Small intestine (tissue), 16 donors: ENCODE measurements at places on chromosomes 1 and 21.

DNA sequence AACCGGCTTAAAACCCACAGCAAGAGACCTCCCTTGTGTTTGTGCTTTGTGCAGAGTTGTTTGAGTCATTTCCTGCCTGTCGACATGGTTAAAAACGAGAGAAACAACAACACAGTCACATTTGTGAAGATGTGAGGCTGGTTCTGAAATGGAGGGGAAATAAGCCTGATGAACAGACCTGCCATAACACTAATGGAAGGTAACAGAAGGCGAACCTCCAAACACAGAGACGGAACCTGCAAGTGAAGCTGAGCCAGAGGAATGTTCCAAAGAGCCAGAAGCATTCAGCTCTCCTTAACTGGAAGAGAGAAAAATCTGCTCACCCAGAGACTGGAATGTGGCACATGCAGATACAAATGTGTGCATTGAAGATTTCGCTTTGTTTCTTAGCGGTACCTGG is 53.2 kb upstream of the RAVER2 start:
- DNase-seq, result no peak

DNA sequence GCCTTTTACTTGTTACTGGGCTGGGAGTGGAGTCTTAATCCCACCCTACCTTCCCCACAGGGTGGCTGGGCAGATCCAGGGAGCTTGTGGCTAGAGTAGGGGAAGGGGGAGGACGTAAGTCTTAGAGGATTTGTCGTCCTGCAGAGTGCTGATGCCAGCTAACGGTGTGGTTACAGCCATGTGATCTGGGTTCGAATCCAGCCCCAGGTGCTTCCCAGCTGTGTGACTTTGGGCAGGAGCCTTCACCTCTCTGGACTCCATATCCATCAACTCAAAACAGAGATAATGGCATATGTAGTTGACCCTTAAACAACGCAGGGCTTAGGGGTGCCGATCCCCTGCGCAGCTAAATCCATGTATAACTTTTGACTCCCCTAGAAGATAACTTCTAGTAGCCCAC is 108.4 kb upstream of the TMEM51 start:
- no peak for DNase-seq

GRCh38 chr1:54567961-54568360 is 19.9 kb downstream of the ACOT11 start:
- no peak for DNase-seq

GRCh38 chr1:81594206-81594605 is 206.5 kb upstream of the ADGRL2 start:
- DNase-seq, result no peak

DNA sequence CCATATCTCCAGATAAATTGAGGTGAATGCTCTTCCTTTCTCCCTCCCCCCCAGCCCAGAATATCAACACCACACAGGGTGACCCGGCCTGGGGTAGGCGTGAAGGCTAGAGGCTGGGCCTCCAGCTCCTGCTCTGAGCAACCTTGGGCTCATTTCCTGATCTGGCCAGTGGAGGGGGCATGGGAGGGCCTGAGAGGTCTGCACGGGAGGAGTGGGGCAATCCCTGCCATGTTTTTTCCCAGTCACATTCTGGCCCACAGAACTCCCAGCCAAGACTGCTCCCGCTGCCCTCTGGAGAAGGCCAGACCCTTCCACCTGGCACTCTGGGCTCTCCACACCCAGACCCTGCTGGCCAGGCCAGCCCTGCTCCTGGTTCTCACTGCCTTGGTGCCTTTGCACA is 3.9 kb downstream of the CLDN19 start:
- DNase-seq, result peak; percentile 54

GRCh38 chr1:25037174-25038074 is 107.3 kb upstream of the RUNX3 start:
- DNase-seq, result peak; percentile 57
